ENCODE measurements at places on chromosomes 5 and 9. TPM values are rescaled to one million over a fixed set of nuclear protein-coding genes. Genes with fewer than 3 reads are reported as not detected.

Gene MOB3B
- 0.16 TPM for total RNA-seq

Gene HDAC3
- 57.0 TPM for total RNA-seq

Gene PCDHA5
- total RNA-seq, result 0.09 TPM

Gene TAF11L5
- not detected for total RNA-seq

Gene SMIM33
- total RNA-seq, result not detected

Gene FOXD4L5
- total RNA-seq, result 0.09 TPM

Gene CTNND2
- not detected for total RNA-seq

Gene PLCXD3
- under 0.01 TPM for total RNA-seq

Gene CBY3
- 0.16 TPM for total RNA-seq

Gene PAEP
- not detected for total RNA-seq

Gene GRIN3A
- total RNA-seq, result not detected

Gene KCNV2
- total RNA-seq, result not detected

Gene GMCL2
- not detected for total RNA-seq

Gene PCDHGB7
- 5.2 TPM for total RNA-seq

Gene TAS2R1
- not detected for total RNA-seq

Gene AHRR
- total RNA-seq, result 29.2 TPM

Gene PCDHB14
- 0.63 TPM for total RNA-seq

Gene IL5
- not detected for total RNA-seq

Data from bronchial smooth muscle cell (primary cell).